Sigmoid colon (tissue), 7 donors: ENCODE measurements at places on chromosomes 12 and 14. TPM values are rescaled to one million over a fixed set of nuclear protein-coding genes. Genes with fewer than 3 reads are reported as not detected.

SOCS2 gene
- 118 TPM for total RNA-seq

DNAJC22 gene
- total RNA-seq = 0.28 TPM

ASCL1 gene
- total RNA-seq = not detected

PRH2 gene
- total RNA-seq = 1.2 TPM

DNA sequence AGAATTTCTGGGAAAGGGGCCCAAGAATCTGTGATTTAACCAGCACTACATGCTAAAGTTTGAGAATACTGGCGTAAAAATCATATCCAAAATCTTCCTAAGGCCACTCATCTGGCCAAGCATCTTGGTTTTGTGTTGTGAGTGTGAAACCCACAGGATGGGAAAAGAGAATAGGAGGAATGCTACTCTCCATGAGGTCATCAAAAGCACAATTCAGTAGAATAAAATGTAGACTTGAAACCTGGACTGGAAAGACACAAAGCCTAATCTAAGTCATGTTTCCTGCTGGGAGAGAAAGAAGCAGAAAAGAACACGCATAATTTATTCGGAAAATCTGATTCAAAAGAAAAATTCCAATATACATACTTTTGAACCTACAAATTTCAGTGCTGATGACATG lies 42.3 kb downstream of the NR1H4 start:
- H3K27ac ChIP-seq = no peak overlapping the region
- DNase-seq = no peak

DNA sequence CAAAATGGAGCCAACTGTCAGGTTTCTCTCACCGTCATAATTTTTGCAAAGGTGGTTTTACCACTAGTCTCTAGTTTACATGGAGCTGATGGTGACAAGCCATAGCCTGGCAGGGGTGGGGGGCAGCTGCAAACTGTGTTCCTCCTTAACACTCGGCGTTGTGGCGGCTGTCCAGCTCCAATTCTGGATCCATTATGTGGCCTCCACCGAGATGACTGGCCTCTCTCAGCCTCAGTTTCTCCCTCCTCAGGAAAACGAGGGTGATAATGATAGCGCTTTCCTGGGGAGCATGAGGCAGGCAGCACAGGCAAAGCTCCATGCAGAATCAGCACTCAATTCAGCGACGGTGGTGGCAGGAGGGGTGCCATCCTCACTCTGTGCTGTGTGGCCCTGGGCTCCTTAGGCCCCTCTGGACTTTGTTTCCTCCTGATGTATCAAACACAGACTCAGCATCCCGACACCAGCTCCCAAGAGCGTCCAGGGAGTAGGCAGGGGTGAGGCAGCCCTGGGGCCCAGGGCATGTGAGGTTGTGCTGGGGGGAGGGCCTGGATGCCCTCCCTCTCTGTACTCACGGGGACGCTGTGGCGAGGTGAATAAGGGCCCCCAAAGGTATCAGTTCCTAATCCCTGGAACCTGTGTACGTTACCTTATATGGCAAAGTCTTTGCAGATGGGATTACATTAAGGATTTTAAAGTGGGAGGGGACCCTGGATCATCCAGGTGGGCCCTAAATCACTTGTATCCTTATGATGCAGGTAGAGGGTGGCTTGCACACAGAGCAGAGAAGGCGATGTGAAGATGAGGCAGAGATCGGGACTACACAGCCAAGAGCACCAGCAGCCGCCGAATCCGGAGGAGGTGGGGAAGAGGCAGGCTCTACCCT lies 46.8 kb upstream of the EIF5 start:
- H3K27ac ChIP-seq = no peak overlapping the region
- H3K4me3 ChIP-seq = no peak overlapping the region
- no peaks in the 10 kb centered on the region for H3K36me3 ChIP-seq
- no peaks in the 10 kb centered on the region for H3K27me3 ChIP-seq
- DNase-seq = peak; percentile 46
- H3K4me1 ChIP-seq = no peaks in the 10 kb centered on the region

GRCh38 chr14:85416771-85417170 lies 113.2 kb upstream of the FLRT2 start:
- H3K4me3 ChIP-seq = no peak overlapping the region
- H3K27ac ChIP-seq = no peak overlapping the region
- H3K4me1 ChIP-seq = peaks cover 13% of the 10 kb centered on the region
- H3K27me3 ChIP-seq = no peaks in the 10 kb centered on the region

GRCh38 chr14:23692416-23692815 lies 56.3 kb downstream of the DHRS2 start:
- H3K4me3 ChIP-seq = no peak overlapping the region
- no peaks in the 10 kb centered on the region for H3K36me3 ChIP-seq
- H3K27ac ChIP-seq = no peak overlapping the region
- H3K27me3 ChIP-seq = no peaks in the 10 kb centered on the region
- DNase-seq = no peak
- H3K4me1 ChIP-seq = peaks cover 24% of the 10 kb centered on the region

DNA sequence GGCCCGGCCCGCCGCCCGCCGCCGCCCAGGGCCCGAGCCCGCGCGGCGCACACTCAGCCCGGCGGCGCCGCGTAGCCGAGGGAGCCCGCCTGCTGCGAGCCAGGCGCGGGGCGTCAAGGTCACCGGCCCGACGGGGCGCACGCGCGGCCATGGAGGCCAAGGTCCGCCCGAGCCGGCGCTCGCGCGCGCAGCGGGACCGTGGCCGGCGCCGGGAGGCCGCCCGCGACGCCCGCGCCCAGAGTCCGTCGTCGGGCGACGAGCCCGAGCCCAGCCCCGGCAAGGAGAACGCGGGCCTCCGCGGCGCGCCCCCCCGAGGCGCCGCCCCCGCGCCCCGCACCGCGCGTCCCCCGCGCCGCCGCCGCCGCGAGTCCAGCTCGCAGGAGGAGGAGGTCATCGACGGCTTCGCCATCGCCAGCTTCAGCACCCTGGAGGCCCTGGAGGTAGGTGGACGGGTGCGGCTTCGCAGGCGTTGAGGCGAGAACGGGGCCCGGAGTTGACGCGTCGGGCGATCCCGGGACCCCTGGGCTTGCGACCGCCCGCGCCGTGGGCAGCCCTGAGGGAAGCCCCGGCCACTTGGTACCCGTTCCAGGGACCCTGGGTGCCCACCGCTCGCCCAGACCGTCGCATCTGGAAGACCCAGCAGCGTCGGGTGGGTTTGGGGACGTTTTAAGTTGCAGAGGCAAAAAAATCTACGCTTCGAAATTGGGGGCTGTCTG lies 629 bp downstream of the FBRSL1 start:
- H3K4me3 ChIP-seq = peak overlapping the region; percentile 96
- H3K36me3 ChIP-seq = no peaks in the 10 kb centered on the region
- peaks cover 55% of the 10 kb centered on the region for H3K4me1 ChIP-seq
- no peak for DNase-seq
- no peak overlapping the region for H3K27ac ChIP-seq
- no peaks in the 10 kb centered on the region for H3K27me3 ChIP-seq

DNA sequence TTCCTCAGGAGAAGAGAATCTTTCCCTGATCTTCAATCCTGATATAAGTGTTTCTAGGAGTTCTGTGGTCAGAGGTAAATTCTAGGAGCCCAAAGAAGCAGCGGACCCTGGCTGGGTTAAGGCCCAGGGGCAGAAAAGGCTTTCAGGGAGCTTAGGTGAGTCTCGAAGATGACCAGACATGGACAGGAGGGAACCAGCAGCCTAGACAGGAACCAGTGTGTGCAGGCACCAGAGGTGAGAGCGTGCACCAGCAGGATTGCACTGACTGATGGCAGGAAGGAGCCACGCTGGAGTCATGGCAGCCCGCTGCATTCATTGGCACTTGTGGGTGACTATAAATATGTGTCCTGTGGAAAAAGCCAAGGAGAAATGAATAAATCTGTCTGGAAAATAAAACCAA lies 489.9 kb downstream of the BCL11B start:
- no peak for DNase-seq
- H3K4me3 ChIP-seq = no peak overlapping the region
- H3K27ac ChIP-seq = no peak overlapping the region

DNA sequence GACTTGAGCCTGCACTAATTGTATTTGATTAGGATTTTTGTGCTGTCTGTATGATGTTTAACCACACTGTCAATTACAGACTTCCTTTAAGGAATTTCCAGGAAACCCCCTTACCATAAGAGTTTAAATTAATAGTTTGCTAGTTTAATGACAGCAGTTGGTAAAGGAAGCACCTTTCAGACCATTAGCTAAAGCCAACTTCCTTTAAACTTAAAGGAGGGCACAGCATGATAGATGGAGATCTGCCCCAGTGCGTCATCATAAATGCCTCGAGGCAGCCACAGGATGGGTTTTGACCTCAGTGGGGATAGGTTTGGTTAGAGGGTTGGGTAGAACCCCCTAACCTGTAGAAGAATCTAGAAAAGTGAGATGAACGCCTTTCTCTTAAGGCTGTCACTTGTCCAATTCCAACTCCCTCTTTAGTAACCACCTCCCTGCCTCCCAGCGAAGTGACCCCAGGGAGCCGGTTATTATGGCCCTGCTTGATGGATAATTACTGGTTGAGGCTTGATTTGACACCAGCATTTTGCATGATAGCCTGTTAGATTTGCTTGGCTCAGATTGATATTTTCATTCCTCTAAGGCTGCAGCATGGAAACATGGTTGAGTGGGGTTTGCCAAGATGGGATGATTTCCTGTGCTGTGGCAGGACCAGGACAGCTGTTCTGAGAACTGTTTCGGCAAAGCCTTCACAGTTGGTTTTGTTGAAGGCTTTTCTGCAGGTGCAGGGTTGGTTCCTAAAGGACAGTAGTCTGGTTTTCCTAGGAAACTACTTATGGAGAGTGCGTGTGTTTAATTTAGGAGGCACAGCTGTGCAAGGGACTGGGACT lies 62.7 kb downstream of the CHST11 start:
- H3K27ac ChIP-seq = no peak overlapping the region
- peaks cover 19% of the 10 kb centered on the region for H3K4me1 ChIP-seq
- H3K27me3 ChIP-seq = no peaks in the 10 kb centered on the region
- H3K4me3 ChIP-seq = no peak overlapping the region
- no peaks in the 10 kb centered on the region for H3K36me3 ChIP-seq

GRCh38 chr12:92432724-92433441 lies 269.9 kb upstream of the PLEKHG7 start:
- H3K27ac ChIP-seq = no peak overlapping the region
- DNase-seq = no peak
- no peaks in the 10 kb centered on the region for H3K36me3 ChIP-seq
- H3K27me3 ChIP-seq = no peaks in the 10 kb centered on the region
- H3K4me1 ChIP-seq = no peaks in the 10 kb centered on the region

GRCh38 chr14:92254786-92255185 lies 68.2 kb upstream of the SLC24A4 start:
- H3K36me3 ChIP-seq = no peaks in the 10 kb centered on the region
- peak overlapping the region; percentile 6 for H3K4me3 ChIP-seq
- H3K4me1 ChIP-seq = peaks cover 9% of the 10 kb centered on the region
- no peak overlapping the region for H3K27ac ChIP-seq
- peak; percentile 84 for DNase-seq
